Smooth muscle cell of the brain vasculature (primary cell): ENCODE measurements at places on chromosomes 11 and 22.

DNA sequence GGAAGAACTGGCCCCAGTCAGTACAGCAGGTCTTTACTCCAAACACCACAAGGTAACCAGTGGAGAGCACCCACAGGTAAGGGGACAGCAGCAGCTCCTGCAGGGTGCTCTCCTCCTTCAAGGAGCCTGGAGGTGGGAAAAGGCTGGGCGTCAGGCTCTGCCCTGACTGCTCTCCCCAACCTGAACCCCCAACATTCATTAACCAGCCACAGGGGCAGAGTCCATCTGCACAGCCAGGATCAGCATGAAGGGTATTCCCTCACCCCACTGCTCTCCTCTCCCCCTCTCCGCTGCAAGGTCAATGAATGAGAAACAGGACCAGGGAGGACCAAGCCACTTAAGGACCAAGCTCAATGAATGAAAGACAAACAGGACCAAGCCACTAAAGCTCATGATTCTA lies 3.7 kb downstream of the SLC37A4 start:
- DNase-seq = no peak

GRCh38 chr11:94623120-94623735 lies 56.1 kb downstream of the PIWIL4 start:
- peak; percentile 71 for DNase-seq

DNA sequence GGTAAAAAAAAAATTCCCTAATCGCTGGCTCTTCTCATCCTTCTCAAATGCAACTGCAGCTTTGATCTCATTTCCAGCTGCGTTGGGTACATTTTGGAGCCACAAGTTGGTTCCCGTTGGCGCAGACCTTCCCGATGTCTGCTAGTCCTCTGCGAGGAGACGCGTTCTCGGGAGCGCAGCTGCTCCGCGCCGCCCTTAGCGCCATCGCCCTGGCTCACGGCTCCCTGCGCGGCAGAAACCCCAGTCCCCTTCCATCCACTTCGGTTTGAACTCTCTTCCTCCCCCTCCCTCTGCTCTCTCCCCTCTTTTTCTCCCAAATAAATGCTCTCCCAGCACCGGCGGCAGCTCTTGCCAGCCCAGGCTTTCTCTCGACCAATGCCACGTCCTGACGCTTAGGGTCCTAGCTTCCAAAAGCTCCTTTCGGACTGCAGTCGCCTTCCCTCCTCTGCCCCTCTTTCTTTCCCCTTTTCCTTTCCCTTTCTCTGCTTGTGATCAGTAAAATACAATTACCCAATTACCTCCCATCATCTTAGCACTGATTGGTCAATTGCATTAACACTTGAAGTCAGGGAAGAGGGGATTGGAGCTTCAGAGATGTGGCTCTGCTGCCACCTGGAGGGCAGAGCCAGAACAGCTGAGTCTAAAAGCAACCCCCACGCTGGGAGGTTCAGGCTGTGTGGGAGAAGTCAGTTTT lies 1165.7 kb downstream of the LRRC4C start:
- DNase-seq = peak; percentile 65

DNA sequence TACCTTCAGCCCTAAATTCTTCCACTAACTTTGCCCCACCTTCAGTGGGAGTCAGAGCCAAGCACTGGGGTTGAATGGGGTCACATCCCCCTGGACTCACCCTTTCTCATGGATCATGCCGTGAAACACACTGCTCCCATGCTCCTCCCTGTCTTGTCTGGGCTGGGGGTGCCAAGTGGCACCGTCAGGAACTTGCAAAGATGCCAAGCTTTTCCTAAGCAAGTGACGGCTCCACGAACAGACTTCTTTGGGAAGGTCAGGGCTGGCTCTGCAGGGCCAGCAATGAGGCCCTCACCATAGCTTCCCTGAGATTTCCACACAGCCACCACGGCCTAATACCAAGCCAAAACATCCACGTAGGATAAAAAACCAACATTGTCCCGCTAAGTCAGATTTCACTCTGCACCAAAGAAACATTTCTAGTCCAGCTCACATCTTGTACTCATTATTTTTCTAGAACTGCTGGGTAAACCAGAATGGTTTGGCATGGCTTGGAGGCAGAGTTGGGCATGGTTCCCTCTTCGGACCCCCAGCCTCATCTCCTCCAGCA lies 76.5 kb downstream of the NAT10 start:
- no peak for DNase-seq

- DNase-seq = no peak
Measured at GRCh38 chr22:48957311-48957986, 870.2 kb downstream of the BRD1 start.

- no peak for DNase-seq
Measured at GRCh38 chr11:36357831-36358230, 61.7 kb downstream of the PRR5L start.

GRCh38 chr11:394034-394857 lies at the start of gene PKP3:
Gene PKP3, plus strand, starts transcription at chr11:394209. Its CDS starts 84 bp downstream, at chr11:394293.
- DNase-seq = no peak

- no peak for DNase-seq
Measured at GRCh38 chr22:38267086-38267485, 5.7 kb downstream of the TMEM184B start.

GRCh38 chr11:64591257-64592233 lies 525 bp downstream of the SLC22A12 start:
- DNase-seq = no peak

GRCh38 chr11:63608353-63609345 lies 5.6 kb downstream of the PLAAT3 start:
- peak; percentile 45 for DNase-seq

GRCh38 chr22:26779108-26779507 lies 121.7 kb downstream of the MIAT start:
- no peak for DNase-seq

DNA sequence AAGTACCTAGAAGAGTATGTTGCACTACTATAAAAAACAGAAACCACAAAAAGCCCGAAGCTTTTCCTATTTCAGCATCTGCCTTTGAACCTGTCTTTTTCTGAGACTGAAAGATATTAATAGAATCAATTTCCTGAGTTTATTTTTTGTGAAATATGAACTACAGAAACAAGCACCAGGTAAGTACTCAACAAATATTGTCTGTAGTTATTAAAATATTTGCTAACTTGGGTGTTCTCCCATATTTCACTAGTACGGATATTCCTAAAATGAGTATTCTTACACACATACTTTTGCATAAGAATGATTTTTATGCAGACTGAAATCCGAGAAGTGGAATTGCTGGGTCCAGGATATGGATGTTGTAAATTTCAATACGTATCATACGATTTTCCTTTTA lies 188.0 kb downstream of the OR4C45 start:
- no peak for DNase-seq

DNA sequence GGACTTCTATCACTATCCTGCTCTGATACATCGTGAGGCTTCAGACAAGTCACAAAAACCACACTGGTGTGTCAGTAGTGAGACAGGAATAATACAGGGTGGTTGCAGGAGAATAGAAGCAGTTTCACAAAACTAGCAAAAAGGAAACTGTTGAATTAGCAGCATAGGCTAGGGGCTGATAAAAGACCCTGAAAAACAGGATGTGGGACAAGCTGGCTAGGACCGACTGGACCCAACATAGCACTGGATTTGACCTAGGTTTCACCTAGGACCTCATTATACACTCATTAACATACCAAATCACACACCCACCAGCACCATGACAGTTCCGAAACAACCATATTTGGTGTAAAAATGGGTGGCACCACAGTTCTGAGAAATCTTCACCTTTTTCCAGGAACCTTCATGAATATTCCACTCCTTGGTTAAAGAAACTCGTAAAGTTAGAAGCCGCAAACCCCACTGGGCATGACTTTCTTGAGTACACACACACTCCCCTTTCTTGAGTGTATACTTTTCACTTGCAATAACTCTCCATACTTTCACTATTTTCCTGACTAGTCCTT lies 76.2 kb downstream of the SLC1A2 start:
- no peak for DNase-seq

- DNase-seq = no peak
Measured at GRCh38 chr22:34308101-34308500, 387.8 kb upstream of the LARGE1 start.

- no peak for DNase-seq
Measured at GRCh38 chr11:94649254-94649653, 82.1 kb downstream of the PIWIL4 start.

GRCh38 chr11:112380464-112380863 lies 119.8 kb upstream of the PLET1 start:
- no peak for DNase-seq

DNA sequence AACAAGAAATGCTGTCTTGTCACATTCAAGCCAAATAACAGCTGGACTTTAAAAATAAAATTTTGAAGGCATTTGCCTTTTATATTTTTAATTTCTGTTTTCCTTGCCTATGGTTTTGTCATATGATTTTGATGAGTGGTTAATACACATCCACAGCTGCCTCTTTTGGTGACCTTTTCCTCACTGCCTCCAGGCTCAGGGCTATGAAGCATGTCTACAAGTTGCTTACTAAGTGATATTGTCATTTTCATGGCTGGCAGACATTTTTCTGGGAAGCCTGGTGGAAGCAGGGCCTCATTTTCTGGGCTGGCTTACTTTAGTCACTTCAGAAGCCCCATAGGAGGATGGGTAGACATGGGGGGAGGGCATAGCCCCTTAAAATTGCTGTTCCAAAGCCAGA lies 344.9 kb downstream of the SOX6 start:
- DNase-seq = no peak

GRCh38 chr22:20573833-20574615 lies 66.6 kb downstream of the MED15 start:
- DNase-seq = no peak

GRCh38 chr22:48700566-48701295 lies 1126.9 kb downstream of the BRD1 start:
- DNase-seq = no peak

DNA sequence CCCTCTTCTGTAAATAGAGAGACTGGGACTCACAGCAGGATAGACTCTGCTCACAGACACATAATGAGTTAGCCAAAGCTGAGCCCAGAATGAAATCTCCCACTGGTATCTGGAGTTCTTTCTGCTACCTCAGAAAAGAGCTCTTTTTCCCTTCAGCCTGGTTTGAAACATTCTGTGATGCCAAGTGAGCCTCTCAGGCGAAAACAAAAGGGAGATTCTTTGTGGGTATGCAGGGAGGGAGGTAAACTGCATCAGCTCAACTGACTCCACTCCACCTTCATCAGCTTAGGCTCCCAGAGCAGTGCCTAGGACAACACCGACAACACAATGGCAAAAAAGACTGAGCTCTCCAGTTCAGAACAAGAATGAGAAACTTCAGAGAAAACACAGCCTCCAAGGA lies 55.1 kb upstream of the SCUBE2 start:
- no peak for DNase-seq

- no peak for DNase-seq
Measured at GRCh38 chr11:116414357-116414880, 358.4 kb downstream of the BUD13 start.

- no peak for DNase-seq
Measured at GRCh38 chr22:38172832-38173640, 8.6 kb downstream of the PLA2G6 start.

DNA sequence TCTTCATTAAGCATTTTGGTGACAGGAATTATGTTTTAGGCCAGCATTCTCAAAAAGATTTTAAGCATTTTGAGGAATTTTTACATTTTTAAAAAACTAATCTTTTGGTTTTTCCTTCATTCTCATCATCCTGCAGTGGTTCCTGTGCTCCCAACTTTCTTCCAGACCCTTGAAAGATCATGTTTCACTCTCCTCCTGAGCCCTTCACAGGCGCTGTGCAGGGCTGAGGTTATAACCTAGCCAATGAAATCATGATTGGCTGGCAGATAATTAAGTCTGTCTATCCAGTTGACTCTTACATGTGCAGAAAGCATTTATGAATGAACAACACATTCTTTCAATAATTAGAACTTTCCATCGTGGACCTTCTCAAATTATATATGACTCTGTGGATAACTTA lies 226.3 kb downstream of the DDX10 start:
- no peak for DNase-seq

DNA sequence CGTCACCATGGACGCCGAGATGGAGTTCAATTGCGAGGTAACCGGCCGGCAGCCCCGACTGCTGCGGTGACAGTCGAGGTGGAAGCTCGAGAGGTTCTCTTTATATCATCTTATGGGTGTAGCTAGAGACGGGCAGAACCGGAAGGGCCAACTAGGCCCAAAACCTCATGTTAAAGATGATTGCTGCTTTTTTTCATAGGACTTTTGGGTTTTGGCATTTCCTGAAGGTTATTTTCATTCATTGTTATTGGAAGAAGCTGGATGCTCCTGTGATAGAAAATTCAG lies 585 bp downstream of the NF2 start:
- DNase-seq = no peak

DNA sequence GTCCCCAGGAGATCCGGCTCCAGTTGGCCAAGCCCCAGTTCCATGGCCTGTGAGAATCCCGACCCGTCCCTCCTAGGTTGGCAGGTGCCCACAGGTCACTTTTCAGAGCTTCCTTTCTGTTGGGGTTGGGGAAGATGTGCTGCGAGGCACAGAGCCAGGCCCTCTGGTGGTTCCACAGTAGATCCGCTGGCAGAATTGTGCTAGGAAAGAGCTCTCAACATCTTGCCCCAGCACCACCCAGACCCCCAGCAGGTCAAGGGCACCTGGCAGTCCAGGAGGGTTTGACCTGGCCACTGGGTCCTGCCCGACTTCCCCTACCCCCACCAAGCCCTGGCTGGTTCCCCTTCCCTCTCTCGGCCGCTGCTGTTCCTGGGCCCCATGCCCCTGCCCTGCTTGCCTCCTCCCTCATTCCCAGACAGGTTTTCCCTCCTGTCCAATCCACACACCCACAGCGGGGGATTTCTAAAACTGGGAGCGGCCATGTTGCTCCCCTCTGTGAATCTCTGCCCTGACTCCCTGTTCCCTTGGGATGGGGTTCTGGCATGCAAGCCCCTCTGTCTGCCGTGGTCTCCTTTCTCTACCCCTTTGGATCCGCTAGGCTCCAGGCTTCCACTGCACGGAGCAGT lies 26.2 kb upstream of the GCAT start:
- DNase-seq = no peak

- DNase-seq = no peak
Measured at GRCh38 chr11:112113539-112114457, 27.1 kb downstream of the SDHD start.

GRCh38 chr11:126830216-126830806 lies 170.3 kb downstream of the KIRREL3 start:
- no peak for DNase-seq

- DNase-seq = no peak
Measured at GRCh38 chr22:44329179-44329796, 16.5 kb upstream of the SHISAL1 start.
